ENCODE measurements at places on chromosomes 7 and 10.

- no peak for DNase-seq
Observed at GRCh38 chr10:99560277-99561126, 27.8 kb downstream of the NKX2-3 start.

- DNase-seq = no peak
Observed at GRCh38 chr10:484441-484924, 205.0 kb downstream of the DIP2C start.

GRCh38 chr10:75708060-75708459 lies 276.6 kb downstream of the LRMDA start:
- DNase-seq = no peak

DNA sequence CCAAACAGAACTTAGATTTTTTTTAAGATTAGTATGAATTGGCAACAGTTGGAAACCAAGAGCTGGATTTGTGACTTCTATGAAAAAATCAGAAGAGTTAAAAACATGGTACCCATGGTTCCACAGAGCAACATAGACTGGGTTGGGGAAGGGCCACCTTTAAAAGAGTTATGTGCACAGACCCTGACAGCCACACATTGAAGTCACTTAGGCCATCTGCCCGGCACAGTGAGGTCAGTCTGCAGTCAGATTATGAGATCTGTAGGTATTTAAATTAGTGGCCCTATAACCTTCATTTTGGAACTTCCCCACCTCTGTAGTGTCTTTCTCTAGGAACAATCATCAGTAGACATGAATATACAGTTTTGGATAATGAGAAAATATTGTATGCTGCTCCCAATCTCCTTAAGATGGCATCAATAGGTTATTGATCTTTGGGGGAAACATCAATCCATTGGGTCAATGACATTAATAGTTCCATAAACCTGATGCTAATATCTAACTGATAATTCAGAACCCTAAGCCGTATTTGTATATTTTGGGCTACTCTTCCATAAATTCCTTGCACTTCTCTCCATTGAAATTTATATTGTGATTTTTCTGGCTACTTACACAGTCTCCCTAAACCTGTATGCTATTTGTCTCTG lies 7.0 kb downstream of the ANKRD1 start:
- no peak for DNase-seq

DNA sequence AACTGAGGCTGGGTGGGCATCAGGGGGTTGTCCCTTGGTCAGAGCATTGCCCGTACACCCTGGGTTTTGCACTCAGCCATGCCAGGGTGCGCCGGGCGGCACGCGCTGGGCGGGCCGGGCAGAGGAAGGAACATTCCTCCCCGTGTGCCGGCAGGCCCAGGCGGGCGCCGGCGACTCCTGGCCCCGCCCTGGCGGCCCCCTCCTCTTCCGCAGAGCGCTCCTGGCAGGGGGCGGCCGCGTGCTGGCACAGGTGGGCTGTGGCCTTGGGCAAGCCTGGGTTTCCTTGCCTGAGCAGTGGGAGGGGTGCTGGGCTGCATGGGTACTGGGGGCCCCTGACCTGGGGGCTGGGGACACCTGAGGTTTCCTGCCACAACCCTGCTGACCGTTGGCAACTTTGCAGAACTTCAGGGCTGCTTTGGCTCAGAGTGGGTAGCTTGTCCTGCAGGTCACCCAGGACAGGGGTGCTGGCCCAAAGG lies 3.9 kb downstream of the LFNG start:
- DNase-seq = no peak

DNA sequence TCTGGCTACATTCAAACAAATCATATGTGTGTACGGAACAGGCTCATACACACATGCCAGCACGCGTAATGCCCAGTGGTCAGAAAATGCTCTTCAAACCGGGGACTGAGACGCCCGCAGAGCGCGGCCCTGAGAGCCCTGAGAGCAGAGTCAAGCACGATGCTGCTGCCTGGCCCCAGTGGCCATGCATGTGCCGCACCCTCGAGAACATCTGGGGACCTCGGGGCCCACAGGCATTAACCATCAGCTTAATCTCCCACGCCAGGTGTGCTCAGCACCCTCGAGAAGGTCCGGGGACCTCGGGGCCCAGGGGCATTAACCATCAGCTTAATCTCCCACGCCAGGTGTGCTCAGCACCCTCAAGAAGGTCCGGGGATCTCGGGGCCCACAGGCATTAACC lies 163.1 kb downstream of the PTPRN2 start:
- DNase-seq = no peak

- no peak for DNase-seq
Observed at GRCh38 chr10:21214329-21214728, 311.2 kb downstream of the SKIDA1 start.

DNA sequence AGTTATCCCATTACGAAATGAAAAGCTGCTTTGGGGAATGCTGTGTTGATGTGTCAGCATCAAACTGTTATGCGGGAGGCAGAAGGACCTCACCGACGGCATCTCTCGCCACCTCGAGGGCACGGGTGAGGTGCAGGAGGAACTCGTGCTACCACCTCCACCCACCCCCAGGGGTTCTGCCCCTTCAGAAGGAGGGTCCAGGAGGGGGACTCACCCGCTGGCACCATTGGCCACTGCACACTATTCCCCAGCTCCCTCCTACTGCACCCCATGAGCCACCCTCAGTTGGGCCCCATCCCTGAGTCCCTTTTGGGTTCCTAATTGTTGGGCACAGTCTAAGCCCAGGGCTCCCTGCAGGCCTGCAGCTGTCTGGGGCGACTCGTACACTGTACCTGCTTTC lies 236.6 kb downstream of the PTPRN2 start:
- DNase-seq = no peak

GRCh38 chr7:36597090-36597773 lies 127.1 kb downstream of the AOAH start:
- DNase-seq = no peak

- DNase-seq = no peak
Observed at GRCh38 chr7:44155191-44156185, 14.4 kb upstream of the MYL7 start.

GRCh38 chr10:126140746-126141273 lies 244.4 kb downstream of the FANK1 start:
- DNase-seq = no peak

- no peak for DNase-seq
Observed at GRCh38 chr7:112080978-112081377, 125.2 kb downstream of the DOCK4 start.

GRCh38 chr10:30562787-30563186 lies 66.8 kb downstream of the LYZL2 start:
- DNase-seq = no peak

- no peak for DNase-seq
Observed at GRCh38 chr10:57654856-57655255, 612.8 kb downstream of the IPMK start.

GRCh38 chr10:29306688-29307087 lies 17.8 kb downstream of the LYZL1 start:
- no peak for DNase-seq

- no peak for DNase-seq
Observed at GRCh38 chr10:66837990-66838389, 87.8 kb upstream of the LRRTM3 start.

GRCh38 chr10:34918060-34918775 lies 103.1 kb upstream of the PARD3 start:
- DNase-seq = no peak

GRCh38 chr10:31318382-31318853 lies 598 bp upstream of the ZEB1 start:
- peak; percentile 68 for DNase-seq

GRCh38 chr7:26857506-26858240 lies 6.7 kb downstream of the SKAP2 start:
- no peak for DNase-seq

GRCh38 chr7:50648570-50649169 lies 83.5 kb upstream of the DDC start:
- DNase-seq = no peak

GRCh38 chr7:157807510-157807909 lies 470.7 kb downstream of the DNAJB6 start:
- DNase-seq = no peak

GRCh38 chr7:155407799-155408198 lies 50.1 kb upstream of the EN2 start:
- DNase-seq = no peak

- DNase-seq = no peak
Observed at GRCh38 chr7:22582863-22583622, 83.1 kb upstream of the STEAP1B start.

- no peak for DNase-seq
Observed at GRCh38 chr10:60466267-60467201, 76.9 kb upstream of the ANK3 start.

DNA sequence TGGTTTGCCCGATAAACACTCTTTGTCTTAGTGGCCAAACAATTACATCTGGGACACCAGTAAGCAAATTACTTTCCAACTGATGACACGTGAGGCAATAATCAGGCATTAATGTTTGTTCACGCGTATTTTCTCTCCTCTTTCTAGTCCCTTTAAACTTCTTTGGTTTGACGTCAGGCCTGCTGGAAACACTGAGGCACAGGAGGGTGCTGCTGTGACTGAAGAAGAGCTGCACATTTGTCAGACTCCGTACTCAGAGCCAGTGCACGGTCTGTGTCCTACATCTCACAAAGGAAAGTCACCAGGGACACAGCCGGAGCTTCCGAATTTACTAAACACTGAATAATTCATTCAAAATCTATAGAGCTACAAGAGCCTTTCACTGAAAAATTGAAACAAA lies 57.6 kb upstream of the ANAPC16 start:
- DNase-seq = no peak

- DNase-seq = no peak
Observed at GRCh38 chr7:43591558-43592180, 8.8 kb downstream of the STK17A start.

GRCh38 chr7:98420966-98421612 lies 20.2 kb upstream of the BAIAP2L1 start:
- DNase-seq = peak; percentile 51

DNA sequence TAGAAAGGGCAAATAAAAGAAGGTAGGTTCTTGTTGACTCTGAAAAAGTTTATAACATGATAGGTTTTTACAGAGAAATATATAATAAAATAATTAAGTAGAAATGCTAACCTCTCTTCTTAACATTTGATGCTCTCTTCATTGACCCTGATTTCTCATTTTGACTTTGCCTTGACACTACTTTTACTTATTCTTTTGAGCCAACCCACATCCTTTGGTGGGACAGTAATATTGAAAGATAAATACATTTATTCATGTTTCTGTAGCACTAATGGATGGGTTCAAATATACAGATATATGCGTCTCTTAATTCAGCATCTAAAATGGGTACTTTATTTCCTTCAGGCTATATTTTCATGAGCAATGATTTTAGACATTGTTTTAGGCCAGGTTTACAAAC lies 34.4 kb downstream of the DDC start:
- DNase-seq = no peak

DNA sequence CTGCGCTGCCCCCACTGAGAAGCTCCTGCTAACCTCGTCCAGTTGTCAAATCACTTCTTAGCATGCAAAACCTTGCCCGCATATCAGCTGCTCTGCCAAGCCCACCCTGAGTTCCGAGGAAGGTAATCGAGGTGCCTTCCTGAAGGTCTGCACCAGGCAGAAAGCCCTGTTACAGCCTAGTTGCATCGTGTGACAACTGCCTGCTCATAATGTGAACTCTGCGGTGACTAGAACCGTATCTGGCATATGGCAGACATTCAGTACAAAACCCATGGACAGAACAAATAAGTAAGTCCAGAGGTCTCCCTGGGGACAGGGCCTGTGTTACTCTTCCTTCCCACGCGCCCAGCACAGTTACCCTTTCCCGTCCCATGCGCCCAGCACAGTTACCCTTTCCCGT lies 394.3 kb downstream of the DNAJB6 start:
- DNase-seq = no peak

DNA sequence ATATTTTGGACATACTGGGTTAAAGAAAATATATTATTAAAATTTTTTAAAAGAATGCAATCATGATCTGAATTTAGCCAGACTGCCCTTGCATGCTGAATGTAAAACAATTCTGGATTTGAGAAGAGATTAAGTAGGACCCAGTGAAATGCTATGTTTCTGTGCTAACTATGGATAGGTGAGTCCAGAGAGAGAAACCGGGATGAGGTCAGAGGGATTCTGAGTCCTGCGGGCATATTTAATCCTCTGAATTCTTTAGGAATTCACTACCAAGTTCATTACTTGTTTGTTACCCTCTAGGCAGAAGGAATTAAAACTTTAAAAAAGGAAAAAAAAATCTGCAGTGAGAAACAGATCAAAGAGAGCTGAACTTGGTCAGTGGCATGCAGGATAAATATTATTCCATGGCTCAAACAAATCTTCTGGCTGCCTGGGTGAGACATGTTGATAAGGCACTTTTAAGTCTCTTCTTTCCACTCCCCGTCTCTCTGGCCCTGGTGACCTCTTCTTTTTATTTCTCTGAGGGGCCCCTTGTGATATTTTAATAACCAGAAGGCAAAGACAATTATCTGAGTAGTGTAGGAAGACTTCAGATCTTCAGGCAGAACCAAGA lies 50.2 kb upstream of the LYZL1 start:
- no peak for DNase-seq

GRCh38 chr7:81590131-81590530 lies 179.7 kb downstream of the HGF start:
- no peak for DNase-seq

GRCh38 chr7:47337531-47337930 lies 244.4 kb downstream of the TNS3 start:
- DNase-seq = no peak

All from CD4-positive, alpha-beta memory T cell (primary cell).